Spinal cord (tissue), 10 donors: ENCODE measurements at places on chromosomes 11 and 22. TPM values are rescaled to one million over a fixed set of nuclear protein-coding genes. Genes with fewer than 3 reads are reported as not detected.

- DNase-seq: no peak
These were observed 80.4 kb downstream of the CD82 start for GRCh38 chr11:44645827-44646226.

GRCh38 chr11:78595436-78596130 is 20.9 kb upstream of the NARS2 start:
- no peak for DNase-seq

- no peak for DNase-seq
These were observed 30.8 kb downstream of the ACO2 start for GRCh38 chr22:41499624-41500280.

DNA sequence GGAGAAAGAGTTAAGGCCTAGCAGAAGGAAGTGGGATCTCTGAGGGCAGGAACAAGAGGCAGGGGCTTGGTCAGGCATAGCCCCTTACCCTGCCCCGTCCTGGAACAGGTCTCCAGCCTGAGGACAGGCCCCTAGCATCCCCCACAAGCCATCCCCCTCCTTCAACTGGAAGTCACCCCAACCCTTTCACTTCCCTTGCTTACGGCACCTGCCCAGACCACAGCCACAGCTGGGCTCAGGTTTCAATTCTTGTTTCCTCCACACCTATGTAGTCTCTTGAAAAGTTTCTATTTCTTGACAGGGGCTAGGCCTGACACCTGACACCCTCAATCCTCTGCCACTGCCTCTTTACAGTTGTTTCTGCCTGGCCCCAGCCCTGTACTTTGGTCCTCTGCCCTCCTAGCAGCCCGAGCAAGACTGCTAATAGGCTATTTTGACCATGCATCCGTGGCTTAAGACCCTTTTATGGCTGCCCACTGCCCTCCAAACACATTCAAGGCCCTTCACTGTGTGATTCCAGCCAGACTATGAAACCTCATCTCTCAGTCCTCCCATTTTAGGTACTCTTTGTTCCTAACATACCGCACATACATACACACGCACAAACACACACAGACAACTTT is 10.9 kb upstream of the FCHSD2 start:
- DNase-seq: no peak

- DNase-seq: no peak
These were observed 25.3 kb upstream of the TESMIN start for GRCh38 chr11:68776442-68777235.

The OR51B5 gene
- not detected for polyA plus RNA-seq
